A549 treated with GW870086 at 1 μM for 4 hours (cell line): ENCODE measurements at places on chromosomes 12 and 14. TPM values are rescaled to one million over a fixed set of nuclear protein-coding genes. Genes with fewer than 3 reads are reported as not detected.

Gene ADSS1
- 6.4 to 7.9 TPM (median 7.3 TPM) in 5 replicates for total RNA-seq

Gene ZFC3H1
- total RNA-seq: 12.1 to 17.2 TPM (median 15.9 TPM) in 5 replicates

Gene TMEM253
- total RNA-seq: 0.58 to 1.1 TPM (median 0.85 TPM) in 5 replicates

Gene KCNMB4
- 0.11 to 0.51 TPM (median 0.25 TPM) in 5 replicates for total RNA-seq

Gene DHH
- total RNA-seq: 0.03 TPM in 1 of 5 replicates, not detected in the others

Gene LRRC74A
- total RNA-seq: not detected in 5 replicates

Gene C1S
- total RNA-seq: 39.5 to 62.4 TPM (median 44.8 TPM) in 5 replicates

Gene MSRB3
- total RNA-seq: 20.5 to 25.4 TPM (median 21.0 TPM) in 5 replicates

Gene DIO3
- total RNA-seq: 0.06 to 0.08 TPM (median 0.07 TPM) in 4 of 5 replicates, not detected in the other

Gene MRPL52
- 141 to 243 TPM (median 196 TPM) in 5 replicates for total RNA-seq

Gene LRRC10
- total RNA-seq: not detected in 5 replicates

Gene HIP1R
- 20.6 to 29.5 TPM (median 26.6 TPM) in 5 replicates for total RNA-seq

Gene ZNF641
- 4.8 to 8.1 TPM (median 5.7 TPM) in 5 replicates for total RNA-seq

Gene GPR84
- total RNA-seq: not detected in 5 replicates

Gene PMCH
- not detected in 5 replicates for total RNA-seq

Gene MANSC4
- total RNA-seq: not detected in 5 replicates
